Inflammatory macrophage (primary cell): ENCODE measurements at places on chromosomes 3 and 15.

- no peak for DNase-seq
Observed at GRCh38 chr15:51137880-51138430, 43.2 kb upstream of the TNFAIP8L3 start.

GRCh38 chr15:79122991-79123390 is 32.4 kb upstream of the RASGRF1 start:
- no peak for DNase-seq

DNA sequence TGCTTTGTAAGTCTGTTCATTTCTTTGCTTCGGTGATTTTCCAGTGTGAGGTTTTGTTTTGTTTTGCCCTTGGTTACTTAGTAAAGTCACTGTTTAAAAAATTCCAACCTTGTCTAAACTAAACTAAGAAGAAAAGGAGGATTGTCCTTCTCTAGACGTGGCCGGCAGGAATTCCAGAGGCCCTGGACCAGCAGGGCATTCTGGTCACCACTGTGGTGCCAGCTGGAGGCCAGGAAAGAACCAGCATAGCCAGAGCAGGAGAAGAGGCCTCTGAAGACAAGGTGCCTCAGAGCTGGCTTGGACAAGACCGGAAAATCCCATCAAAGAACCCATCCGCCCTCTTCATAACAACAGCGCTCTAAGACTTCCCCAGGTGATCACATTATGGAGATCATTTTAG is 8.2 kb downstream of the PLOD2 start:
- DNase-seq = no peak

DNA sequence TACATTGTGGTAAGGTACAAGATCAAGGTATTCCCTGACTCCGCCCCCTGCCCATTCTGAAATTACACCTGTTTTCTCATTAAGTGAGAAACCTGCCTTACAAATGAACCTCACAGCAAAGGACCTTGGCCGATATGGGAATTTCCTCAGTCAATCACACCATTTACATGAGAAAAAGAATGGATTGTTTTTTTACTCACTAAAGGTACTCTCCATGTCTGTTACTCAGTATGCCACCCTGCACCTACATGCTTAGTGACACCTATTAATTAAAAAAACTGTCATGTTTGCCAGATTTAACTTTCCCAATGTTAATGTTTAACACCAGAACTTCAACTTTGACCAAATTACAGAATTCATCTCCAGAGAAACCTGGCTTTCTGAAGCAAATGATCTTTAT is 62.0 kb downstream of the ESYT3 start:
- DNase-seq = no peak

DNA sequence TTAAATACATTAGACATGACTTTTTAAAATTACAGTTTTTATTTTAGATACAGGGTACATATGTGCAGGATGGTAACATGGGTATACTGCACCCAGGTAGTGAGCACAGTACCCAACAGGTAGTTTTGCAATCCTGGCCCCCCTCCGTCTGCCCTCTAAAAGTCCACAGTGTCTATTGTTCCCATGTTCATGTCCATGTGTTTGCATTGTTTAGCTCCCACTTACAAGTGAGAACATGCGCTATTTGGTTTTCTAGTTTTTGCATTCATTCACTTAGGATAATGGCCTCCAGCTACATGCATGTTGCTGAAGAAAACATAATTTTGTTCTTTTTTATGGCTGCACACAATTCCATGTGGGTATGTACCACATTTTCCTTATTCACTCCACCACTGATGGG is 23.8 kb downstream of the C3orf70 start:
- no peak for DNase-seq
